ENCODE measurements at places on chromosomes 7 and 10. TPM values are rescaled to one million over a fixed set of nuclear protein-coding genes. Genes with fewer than 3 reads are reported as not detected.

EN2 gene
- total RNA-seq, result not detected

UTF1 gene
- not detected for total RNA-seq

NUTM2E gene
- total RNA-seq, result 0.58 TPM

PAPSS2 gene
- total RNA-seq, result 2.2 TPM

- no peaks in the 10 kb centered on the region for H3K4me1 ChIP-seq
- DNase-seq, result no peak
- H3K27ac ChIP-seq, result no peak overlapping the region
- H3K36me3 ChIP-seq, result no peaks in the 10 kb centered on the region
- H3K4me3 ChIP-seq, result no peak overlapping the region
Measured at GRCh38 chr10:47033081-47033480, 121.9 kb downstream of the PTPN20 start.

Measured in GM12878 (cell line).